ENCODE measurements at places on chromosomes 5 and 9.

DNA sequence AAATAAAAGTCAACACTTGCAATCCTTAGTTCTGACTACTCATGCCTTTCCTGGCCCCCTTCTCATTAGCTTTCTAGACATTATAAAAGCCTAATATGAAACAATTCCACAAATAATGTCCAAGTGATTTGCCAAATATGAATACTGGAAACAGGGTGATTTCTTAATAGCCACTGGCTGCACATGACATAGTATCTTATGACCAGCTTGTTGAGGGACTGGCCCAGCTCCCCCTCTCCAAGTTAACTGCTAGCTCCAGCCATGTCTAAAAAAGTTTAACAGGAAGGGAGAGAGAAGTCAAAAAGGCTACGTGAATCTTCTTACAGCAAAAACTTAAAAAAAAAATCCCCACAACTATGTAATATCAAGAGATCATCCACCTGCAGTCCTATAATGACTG is 1.5 kb downstream of the CERT1 start:
- DNase-seq = no peak

DNA sequence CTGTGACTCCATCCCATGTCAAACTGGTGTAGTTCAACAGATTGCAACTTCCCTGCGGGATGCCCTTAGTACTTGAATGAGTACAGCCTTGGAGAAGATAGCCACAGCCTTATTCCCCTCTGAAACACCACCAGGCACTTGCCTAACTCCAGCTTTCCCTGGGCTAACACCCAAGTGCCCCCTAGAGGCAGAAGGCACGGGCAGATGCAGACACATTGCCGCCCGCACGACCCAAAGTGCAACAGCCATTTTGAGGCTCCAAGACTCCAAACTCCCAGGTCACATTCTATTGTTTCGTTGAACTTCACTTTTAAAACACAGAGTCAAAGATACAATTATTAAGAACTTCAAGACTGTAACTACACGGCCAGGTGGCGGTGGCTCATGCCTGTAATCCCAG is 163.6 kb upstream of the CDH6 start:
- no peak for DNase-seq

DNA sequence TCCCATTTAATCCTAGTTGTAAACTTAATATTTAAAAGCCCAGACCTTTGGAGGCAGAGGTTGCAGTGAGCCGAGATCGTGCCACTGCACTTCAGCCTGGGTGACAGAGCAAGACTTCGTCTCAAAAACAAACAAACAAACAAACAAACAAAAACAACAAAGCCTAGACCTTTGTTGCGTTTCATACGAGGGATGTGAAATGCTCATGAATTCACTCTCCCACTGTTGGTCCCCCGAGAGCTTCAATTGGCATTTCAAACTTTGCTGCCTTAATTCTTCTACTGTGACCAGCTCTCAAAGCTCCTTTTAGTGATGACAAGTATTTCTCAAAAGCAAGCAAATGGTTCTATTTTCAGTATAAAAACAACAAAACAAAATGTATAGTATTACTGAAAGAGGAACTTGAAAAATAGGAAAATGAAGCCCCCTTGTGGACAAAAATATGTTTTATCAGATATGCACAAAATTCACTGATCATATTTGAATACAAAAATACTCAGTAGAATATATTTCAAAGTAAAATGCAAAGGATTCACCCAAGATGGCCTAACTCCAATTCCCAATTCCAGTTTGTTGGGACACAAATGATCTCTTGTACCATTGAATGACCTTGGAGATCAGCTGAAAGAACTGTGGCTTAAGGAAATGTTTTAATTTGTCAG is 140.4 kb downstream of the ESM1 start:
- peak; percentile 59 for DNase-seq

DNA sequence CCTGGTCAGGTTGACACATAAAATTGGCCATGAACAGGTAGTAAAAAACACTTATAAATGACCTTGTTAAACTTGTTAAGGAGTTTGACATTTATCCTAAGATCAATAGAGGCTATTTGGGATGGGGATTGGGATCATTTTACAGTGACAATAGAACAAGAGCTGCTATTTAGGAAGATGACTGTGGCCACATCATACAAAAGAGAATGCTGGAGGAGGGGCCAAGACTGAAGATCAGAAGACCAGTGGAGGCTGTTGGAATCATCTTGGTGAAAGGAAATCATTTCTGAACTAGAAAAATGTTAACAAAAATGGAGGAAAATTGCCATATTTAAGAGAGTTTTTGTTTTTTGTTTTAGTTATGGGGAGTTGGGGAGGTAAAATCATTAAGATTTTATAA is 304.8 kb upstream of the TLE4 start:
- DNase-seq = no peak

DNA sequence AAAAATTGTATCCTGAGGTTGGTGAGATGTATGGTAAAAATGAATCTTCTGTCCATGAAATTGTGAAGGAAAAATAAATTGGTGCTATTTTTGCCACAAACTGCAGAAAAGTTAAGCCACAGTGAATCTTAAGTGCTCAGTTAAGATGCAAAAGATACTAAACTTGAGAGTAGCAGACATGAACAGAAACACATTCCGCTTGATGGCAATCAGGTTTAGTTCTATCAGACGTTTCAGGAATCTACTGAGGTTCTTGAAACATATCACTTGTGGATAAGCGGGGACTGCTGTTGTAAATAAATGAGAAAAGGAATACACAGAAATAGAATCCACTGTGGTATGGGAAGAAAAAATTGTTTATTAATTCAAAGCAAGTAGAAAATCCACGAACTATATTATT is 311.2 kb upstream of the PRR16 start:
- DNase-seq = no peak

GRCh38 chr5:155052532-155052931 is 39.0 kb downstream of the KIF4B start:
- DNase-seq = no peak

GRCh38 chr9:79970146-79970425 is 398.3 kb downstream of the TLE4 start:
- no peak for DNase-seq

DNA sequence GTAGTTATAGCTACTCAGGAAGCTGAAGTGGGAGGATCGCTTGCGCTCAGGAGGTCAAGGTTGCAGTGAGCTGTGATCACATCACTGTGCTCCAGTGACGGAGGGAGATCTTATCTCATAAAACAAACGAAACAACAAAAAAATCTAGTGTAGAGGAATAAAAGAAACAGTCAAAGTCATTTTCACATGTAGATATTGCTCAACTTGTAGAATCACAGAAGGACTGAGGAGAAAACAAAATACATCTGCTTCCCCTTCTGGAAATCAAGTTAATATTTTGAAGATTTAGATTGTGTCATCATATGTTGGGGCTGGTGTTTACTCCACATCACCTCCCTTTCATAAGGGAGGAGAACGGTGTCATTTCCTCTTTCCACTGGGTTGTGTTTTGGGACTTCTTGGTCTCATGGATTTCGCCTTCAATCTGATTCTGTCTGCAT is 8.2 kb upstream of the SLC46A2 start:
- no peak for DNase-seq

GRCh38 chr5:144134194-144134826 is 36.1 kb downstream of the YIPF5 start:
- DNase-seq = no peak

DNA sequence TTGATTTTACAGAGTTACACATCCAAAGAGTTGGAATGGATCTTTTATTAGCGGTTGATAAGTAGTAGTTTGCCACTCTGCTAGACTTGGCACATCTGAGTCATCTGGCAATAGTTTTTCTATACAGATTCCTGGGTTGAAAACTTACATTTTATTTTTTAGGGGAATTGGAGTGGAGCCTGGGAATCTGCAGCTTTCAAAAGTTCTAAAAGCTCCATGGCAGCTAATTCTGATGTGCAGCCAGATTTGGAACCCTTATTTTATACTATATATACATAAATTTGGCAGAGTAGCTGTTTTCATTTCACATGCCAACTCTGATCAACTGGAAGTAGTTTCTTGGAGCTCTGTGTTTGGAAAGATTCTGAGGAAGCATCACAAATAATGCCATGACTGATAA is 715.5 kb downstream of the TLR4 start:
- DNase-seq = no peak

GRCh38 chr9:116859763-116860162 is 172.7 kb downstream of the TRIM32 start:
- no peak for DNase-seq

DNA sequence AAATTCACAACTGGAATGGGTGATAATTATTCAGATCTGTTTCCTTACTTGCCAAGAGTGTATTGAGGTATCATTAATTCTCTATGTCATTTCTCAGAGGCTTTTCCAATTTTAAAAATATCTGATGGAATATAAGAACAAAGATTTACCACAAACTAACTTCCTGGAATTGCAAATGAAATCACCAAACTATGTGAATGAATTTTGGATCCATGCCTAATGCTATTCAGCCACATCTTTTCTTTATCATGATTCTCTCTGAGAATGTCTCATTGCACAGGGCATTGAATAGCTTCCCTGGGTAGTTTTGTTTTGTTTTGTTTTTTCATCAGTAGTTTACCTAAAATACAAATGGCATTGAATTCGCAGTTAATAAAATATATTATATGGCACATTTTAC is 146.9 kb upstream of the FBN2 start:
- DNase-seq = no peak

DNA sequence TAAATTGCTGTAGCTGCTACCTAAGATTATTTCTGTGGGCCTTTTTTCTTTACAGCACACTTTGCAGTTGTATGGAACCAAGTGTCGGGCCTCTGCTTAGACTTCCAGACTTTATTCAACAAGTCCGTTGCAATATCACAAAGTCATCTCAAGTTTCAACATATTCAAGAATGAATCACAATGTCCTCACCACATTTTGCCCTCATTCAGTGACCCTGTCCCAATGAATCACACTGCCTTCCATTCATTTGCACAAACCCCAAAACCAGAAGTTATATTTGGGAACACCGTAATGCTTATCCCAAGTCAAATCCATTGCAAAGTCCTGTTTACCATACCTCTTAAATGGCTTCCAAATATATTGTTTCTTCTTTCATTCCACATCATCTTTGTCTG is 439.6 kb downstream of the CSNK1G3 start:
- no peak for DNase-seq

DNA sequence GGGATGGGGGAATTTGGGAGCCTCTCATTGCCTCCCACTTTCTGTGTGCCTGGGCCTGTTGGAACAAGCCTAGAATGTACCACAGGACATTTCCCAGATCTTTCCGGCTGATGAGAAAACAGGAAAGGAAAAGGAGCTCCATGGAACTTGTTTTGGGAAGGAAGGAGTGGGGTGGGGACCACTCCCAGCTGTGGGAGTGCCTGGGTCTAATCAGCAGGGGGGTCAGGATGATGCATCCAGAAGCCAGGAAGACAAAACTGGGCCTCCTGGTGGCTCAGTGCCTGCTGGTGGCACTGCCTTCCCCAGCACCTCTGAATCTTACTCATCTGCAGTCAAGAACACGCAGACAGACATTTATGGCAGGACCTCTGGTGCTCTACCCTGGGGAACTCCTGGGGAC is 2.8 kb downstream of the SMIM33 start:
- DNase-seq = no peak

GRCh38 chr5:73201547-73202513 is 28.8 kb downstream of the TMEM174 start:
- peak; percentile 66 for DNase-seq

DNA sequence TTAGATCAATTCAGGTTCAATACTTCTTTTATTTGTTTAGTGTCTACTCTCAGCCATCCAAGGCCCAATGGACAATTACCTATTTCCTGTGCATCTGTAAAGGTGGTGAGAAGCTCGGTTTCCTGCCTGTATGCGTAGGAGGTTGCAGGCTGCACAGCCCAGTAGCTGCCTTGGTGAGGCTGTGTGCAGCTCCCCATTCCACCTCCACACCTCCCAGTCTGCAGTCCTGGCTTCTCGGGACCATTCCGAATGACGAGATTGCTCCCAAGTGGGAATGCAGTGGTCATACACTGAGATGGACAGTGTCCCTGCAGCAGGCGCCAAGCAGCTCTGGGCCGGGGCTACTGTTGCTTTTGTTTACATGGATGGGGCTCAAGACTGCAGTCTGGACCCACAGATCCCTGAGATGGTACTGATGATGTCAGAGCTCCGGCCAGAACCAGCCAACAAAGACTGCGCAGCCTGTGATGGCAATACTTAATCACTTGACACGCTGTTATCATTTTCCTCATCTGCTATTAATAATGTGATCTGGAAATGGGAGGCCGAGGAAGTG is 206.1 kb upstream of the IRX1 start:
- DNase-seq = no peak

DNA sequence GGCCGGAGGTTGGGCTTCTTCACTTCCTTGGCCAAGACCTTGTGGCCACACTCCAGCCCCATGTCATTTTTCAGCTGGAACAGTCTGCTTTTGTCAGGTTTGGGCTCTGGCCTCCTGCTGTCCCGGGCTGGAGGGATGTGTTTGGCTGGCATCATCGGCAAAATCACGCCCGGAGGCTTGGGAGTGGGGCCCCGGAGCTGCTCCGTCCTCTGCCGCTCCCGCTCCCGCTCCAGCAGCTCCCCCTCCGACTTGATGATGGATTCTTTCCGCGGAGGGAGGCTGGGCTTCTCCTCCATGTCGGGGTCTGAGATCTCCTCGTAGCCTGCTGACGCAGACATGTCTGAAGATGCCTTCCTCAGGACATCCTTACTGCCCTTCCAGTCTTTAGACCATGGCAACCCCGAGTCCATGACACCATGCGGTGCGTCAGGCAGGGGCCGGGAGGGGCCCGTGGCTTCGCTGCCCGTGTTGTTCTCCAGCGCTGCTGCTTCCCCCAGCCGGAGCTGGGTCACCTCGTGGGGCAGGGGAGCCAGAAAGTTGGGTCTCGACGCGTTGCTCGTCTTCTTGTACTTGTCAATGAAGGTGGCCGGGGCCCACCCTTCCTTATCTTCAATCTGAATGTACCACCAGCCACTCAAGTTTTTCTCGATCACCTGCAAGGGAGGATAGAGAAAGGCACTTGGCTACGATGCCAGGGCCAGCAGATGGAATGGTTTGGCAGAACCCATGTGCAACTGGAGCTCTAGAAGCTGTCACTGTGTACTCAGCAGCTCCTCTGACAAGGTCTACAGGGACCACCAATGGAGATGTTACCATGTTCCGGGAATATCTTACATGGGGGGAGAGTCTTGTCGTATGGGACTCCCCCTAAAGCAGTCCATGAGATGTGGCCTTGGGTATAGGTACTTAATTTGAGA is 56.0 kb upstream of the UBTD2 start:
- DNase-seq = no peak

- DNase-seq = peak; percentile 45
Observed at GRCh38 chr5:107519900-107520354, 150.8 kb downstream of the EFNA5 start.

- DNase-seq = no peak
Observed at GRCh38 chr9:93569621-93570174, 6.7 kb upstream of the PHF2 start.

GRCh38 chr9:8946461-8946860 is 1146.9 kb upstream of the DMAC1 start:
- DNase-seq = no peak

DNA sequence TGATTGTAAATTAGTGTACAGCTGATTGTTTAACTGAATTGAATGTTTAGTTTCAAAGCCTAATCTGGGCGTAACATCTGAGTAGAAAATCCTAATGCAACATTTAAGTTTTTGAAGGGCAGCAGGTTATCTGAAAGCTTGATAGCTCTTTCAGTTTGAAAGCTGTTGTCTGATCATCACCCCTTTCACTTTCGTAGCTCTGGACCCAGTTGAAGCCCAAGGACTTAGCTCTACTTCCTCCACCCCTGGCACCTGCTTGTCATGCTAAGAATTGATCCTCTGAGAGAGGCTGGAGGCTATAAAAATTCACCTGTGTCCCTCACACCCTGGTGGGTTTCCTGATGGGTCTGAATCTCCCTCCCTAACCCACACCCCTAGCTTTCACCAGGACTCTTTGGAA is 86.0 kb downstream of the ZFAND5 start:
- DNase-seq = no peak
